ENCODE measurements at places on chromosomes 2 and 18. TPM values are rescaled to one million over a fixed set of nuclear protein-coding genes. Genes with fewer than 3 reads are reported as not detected.

DNA sequence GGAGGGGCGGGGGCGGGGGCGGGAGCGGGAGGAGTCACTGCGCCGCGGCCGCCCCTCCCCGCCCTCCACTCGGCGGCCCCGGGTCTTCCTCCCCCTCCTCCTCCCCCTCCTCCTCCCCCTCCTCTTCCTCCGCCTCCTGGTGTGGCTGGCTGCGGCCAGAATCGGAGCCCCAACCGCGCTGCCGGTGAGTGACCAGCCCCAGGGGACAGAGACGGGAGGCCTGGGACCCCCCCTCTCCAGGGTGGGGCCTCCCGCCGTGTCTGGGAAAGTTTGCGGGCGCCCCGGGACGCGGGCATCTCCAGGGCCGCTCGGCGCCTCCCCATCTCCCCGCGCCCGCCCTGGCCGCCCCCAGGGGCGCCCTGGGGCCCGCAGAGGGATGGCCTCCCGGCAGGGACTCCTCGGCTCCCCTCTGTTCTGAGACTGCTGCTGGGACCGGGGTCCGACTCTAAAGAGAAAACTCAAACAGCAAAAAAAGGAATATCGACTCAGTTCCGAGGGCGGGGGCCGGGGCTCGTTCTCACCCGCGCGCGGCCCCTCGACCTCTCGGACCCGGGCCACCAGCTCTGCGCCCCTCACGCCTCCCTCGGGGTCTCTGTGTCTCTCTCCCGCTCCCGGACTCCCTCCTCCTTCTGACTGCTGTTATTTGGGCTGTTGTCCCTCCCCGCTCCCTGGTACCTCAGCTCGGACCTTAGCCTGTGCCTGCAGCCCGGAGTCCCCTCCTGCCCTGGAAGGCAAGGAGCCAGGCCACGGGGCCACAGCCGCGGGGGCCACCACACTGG is at the start of gene STON1:
Gene STON1, plus strand, starts transcription at position 122 of the 779 bp plus-strand sequence. CDS start 50,480 bp downstream, outside the sequence.
- peak; percentile 83 for DNase-seq

- no peak for DNase-seq
Observed at GRCh38 chr2:128799730-128800129, 481.1 kb upstream of the HS6ST1 start.

DNA sequence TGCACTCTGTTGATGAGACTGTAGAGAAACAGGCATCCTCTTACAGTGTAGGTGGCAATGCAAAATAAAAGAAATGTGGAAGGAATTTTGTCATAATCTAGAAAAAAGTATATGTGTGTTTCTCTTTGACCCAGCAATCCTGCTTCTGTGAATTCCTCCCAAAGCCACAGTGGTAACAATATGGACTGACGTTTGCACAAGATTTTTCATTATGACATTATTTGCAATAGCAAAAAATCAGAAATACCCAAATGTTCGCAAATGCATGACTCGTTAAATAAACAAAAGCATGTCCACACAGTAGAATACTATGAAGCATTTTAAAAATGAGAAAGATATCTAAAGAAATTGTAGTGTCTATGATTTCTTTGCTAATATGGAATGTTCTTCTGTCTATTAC is 255.2 kb upstream of the NRP2 start:
- no peak for DNase-seq

GRCh38 chr2:198374375-198375082 is 570.1 kb downstream of the PLCL1 start:
- peak; percentile 64 for DNase-seq

DNA sequence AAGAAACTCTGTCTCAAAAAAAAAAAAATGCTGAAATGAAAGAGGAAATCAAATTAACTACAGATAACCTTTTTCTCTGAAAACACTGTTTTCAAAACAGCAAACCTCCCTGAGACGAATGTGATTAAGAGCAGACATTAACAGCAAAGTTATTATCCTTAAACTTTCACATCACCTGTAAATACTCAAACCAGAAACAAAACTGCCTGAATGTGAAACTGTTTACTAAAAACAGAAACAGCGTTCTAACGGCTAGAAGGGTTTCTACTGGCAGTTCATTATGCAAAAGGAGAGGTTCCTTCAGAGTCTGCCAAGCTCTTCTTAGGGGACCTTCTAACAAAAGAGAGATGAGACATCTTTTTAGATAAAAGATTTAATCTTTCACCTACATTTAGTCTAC is 45.9 kb downstream of the PNO1 start:
- no peak for DNase-seq

Gene COL4A4
- total RNA-seq, result not detected
